AG04450 (cell line): ENCODE measurements at places on chromosomes 11 and 22.

DNA sequence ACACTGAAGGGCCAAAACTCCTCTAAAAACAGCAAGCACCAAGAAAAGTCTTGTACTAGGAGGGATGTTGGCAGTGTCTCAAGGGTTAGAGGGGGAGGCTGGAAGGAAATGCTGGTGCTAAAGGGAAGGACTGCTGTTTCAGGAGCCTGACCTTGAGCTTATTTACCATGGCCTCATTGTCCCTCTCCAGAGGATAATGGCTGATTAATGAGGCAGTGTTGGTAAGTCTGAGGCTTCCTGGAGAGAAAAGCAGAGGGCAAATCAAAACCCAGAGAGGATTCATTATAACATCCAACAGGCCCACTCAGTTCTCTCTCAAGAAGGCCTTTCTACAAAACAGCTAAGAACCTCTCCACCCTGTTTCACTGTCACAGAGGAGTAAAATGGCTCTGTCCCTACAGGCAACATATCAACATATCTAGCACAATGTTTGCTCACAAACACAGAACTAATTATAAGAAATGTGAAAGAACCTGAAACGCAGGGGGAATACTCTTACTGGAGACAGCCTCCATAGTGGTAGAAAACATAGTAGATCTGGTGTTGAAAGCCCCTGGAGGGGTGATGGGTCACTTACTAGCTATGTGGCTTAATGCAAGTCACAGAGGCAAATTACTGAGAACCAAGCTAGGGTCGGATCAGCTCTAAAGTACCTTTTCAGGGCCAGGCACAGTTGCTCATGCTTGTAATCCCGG lies 31.4 kb downstream of the NUMA1 start:
- DNase-seq: no peak

DNA sequence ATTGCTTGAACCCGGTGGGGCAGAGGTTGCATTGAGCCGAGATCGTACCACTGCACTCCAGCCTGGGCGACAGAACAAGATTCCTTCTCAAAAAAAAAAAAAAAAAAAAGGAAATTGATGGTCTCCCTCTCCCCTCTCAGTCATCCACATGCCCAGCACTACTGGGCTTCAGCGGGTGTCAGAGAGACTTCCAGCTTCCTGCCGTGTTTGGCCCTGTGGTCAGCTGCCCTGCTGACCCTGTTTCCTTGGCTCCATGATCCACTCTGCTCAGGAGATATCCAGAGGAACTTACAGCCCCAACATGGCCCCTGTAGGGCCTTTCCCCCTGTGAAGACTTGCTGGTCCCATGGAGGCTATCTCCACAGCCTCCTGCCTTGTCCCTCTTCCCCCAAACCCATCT lies 6.1 kb upstream of the PNPLA3 start:
- DNase-seq: no peak

DNA sequence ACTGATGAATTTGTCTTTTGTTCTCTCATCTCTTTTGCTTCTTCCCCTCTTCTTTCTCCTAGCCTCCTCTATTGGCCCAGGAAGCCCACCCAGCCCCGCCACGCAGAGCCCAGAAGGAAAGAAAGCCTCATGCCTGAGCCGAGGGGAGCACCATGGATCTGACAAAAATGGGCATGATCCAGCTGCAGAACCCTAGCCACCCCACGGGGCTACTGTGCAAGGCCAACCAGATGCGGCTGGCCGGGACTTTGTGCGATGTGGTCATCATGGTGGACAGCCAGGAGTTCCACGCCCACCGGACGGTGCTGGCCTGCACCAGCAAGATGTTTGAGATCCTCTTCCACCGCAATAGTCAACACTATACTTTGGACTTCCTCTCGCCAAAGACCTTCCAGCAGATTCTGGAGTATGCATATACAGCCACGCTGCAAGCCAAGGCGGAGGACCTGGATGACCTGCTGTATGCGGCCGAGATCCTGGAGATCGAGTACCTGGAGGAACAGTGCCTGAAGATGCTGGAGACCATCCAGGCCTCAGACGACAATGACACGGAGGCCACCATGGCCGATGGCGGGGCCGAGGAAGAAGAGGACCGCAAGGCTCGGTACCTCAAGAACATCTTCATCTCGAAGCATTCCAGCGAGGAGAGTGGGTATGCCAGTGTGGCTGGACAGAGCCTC lies 3.8 kb downstream of the ZBTB16 start:
- DNase-seq: no peak

DNA sequence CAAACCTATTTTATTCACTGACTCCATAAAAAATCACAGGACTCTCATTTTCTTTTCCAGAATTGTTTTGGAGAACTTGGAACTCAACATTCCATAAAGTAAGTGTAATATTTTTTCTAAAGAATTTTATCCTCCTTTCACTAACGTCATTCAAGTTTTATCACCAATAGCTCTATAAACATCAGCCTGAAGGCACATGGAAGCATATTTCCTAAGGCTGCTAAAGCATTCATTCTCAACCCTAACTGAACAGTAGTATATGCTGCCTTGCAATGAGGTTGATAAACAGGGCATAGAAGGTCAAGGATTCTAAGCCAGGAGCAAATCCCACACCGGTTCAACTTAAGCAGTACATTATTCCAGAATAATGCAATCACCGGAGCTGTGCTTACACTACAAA lies 273.9 kb downstream of the RAB38 start:
- no peak for DNase-seq

DNA sequence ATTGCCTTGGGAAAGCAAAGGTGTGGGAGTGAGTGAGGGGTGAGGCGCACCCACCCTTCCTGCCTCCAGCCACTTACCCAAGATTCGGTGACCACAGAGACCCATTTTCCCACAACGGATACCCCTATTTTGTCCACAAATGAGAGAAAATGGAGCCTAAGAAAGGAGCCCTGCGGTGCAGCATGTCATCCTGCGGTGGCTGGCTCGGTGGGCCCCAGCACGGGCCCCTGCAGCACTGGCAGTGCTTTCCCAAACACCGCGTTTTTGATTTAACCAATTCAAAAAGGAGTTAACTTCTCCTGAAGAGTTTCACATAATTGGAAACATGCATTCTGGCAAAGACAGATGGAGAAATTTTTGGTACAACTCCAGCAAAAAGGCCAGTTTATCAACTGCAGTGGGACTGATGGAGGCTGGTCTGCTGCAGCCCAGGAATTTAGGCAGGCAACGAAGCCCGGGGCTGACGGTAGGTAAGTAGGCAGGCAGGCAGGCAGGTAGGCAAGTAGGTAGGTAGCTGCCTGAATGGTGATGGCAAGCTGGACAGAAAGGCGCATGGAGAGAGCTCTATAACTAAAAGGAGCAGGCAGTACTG lies 84.2 kb downstream of the FDX1 start:
- no peak for DNase-seq

- DNase-seq: no peak
Observed at GRCh38 chr22:23204541-23205157, 24.3 kb downstream of the BCR start.

DNA sequence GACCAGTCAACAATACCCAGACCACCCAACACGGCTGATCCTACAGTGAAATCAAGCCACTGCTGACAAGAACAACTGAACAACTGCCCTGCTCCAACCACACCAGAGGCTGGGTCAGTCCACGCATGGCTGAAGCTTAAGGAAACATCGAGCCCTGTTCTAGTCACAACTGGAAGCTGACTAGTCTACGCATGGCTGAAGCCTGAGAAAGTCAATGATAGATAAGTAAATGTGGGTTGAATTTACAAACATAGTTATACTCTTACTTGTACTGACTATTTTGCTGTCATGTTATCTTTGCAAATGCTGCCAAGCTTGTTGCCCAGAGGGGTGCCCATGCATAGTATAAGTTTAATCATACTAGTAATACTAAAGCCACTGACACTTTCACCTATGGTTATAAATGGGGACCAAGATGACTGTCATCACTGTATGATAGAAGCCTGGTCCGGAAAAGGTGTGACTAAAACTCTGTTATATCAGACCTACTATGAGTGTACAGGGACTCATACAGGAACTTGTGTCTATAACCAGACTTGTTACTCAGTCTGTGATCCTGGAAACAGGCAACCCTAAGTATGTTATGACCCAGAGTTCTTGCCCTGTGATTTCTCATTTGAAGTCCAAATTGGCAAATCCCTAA lies 43.4 kb upstream of the GLYAT start:
- no peak for DNase-seq

DNA sequence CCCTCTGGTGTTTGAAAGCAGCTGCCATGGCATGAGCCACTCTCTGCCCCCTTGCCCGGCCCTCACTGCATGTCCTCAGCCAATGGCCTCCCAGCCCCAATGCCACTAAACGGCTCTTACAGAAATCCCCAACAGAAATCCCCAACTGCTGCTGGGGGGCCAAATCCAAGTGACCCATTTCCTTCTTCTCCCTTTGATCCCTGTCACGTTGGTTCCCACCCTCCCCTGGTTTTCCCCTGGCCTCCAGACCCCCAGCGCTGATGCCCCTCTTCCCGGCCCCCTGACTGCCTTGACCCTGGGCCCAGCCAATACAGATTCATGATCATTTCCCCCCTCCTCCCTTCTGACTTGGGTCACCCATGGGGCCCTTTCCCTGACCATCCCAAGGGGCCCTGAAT lies 30.9 kb downstream of the IGLL1 start:
- no peak for DNase-seq

DNA sequence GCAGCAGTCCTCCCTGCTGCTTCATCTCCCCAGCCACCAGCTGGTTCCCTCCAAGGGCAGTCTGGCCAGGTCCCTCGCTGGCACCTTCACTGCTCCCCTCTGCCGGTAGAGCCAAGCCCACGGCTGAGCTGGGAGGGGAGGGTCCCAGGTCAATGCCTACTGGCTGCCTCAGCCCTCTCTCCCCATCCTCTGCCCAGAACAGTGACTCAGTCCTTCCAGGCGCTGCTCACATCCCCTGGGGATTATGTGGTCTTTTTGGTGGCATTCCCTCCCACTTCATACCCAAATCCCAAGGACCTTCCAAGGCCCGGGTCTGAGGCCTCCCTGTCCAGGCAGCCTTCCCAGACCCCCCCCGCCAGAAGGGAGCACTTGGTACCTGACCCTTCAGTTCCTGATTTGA lies 44.9 kb downstream of the WNT7B start:
- DNase-seq: no peak

GRCh38 chr11:97622795-97623194 lies 1233.0 kb downstream of the JRKL start:
- DNase-seq: no peak

DNA sequence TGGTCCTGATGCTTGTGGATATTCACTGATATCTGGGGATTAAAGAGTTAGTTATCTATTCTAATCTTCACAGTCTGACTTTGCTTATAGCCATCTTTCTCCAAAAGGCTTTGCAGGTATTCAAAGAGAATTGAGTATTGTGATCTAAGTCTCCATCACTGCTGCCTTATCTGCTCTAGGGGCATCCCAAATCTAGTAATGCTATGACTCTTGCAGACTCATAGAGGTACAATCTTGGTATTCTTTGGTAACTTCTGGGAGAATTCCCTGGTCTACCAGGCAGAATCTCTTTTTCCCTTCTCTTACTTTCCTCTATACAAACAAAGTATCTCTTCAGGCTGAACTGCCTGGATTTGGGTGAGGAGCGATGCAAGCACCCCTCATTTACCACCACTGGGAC lies 746.3 kb downstream of the JRKL start:
- no peak for DNase-seq

- DNase-seq: no peak
Observed at GRCh38 chr22:49754696-49755630, 72.7 kb downstream of the BRD1 start.

DNA sequence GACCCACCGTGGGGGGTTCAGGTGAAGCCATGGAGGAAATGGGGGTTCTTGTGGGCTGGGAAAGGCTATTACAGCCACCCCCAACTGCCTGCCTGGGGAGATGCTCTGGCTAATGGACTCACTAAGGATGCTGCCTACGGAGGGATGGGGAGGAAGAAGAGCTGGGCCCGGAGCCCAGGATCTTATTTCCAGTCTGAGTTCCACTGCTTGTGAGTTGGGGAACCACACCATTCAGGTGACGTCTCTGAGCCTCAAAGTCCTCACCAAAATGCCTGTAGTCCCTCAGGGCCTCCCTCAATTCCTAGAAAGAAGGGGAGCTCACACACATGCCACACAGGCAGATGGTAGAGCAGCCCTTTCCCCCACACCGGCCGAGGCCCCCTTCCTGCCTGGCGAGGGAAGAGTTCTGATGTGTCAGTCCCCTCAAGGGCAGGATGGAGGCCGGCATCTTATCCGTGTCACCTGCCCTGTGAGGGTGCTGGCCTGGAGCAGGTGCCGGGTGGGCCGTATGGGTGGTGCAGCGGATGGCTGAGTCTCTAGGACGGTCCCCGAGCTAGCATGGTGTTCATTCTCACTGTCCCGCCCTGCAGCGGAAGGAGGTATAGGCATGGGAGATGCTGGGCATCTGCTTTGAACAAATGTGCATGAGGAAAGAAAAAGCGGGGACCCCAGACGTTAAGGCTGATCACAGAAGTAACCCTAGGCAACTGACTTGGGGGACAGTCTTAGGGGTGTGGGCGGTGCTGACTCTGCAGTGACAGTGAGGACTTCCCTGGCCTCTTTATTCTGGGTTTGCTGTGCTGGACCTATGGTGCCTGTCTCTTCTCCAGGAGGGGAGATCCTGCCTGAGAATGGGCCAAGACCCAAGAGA lies 15.7 kb downstream of the MRGPRF start:
- no peak for DNase-seq

DNA sequence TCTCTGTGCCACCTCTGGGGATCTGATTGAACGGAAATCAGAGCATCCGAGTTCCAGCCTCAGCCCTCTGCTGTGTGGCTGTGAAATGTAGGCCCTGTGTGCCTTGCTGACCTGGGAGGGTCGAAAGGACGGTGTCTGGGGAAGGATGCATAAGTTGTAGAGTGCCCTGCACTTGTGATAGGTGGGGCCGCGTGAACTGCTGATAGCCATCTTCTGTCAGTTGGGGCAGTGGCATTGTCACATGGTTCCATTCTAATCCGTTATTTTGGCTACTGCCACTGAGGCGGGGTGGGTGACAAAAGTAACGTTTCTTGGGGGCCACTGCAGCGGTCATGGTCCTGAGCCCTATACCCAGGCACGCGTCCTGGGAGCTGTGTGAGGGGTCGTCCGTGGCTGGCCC lies 63.4 kb downstream of the LRP5 start:
- DNase-seq: no peak

- no peak for DNase-seq
Observed at GRCh38 chr11:106231591-106231990, 154.1 kb downstream of the AASDHPPT start.

DNA sequence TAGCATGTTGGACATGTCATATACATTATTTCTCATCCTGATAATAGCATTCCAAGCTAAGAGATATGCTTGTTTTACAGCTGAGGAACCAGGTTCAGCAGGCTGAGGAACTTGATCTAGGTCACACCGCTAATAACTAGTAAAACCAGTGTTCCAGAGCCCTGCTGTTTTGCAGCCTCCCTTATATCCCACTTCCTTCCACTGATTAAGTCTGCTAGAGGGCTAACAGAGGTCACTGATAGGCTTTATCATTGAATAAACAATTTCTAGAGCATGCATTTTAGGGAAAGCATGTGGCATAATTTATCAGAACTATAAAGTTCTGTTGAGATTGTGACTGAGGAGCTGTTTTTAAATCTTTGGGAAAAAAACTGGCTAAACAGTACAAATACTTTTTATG lies 54.0 kb downstream of the UVRAG start:
- no peak for DNase-seq

GRCh38 chr22:23509571-23510302 lies 70.4 kb downstream of the IGLL1 start:
- DNase-seq: no peak
